IMR-90 (cell line): ENCODE measurements at places on chromosomes 3 and 15. TPM values are rescaled to one million over a fixed set of nuclear protein-coding genes. Genes with fewer than 3 reads are reported as not detected.

DNA sequence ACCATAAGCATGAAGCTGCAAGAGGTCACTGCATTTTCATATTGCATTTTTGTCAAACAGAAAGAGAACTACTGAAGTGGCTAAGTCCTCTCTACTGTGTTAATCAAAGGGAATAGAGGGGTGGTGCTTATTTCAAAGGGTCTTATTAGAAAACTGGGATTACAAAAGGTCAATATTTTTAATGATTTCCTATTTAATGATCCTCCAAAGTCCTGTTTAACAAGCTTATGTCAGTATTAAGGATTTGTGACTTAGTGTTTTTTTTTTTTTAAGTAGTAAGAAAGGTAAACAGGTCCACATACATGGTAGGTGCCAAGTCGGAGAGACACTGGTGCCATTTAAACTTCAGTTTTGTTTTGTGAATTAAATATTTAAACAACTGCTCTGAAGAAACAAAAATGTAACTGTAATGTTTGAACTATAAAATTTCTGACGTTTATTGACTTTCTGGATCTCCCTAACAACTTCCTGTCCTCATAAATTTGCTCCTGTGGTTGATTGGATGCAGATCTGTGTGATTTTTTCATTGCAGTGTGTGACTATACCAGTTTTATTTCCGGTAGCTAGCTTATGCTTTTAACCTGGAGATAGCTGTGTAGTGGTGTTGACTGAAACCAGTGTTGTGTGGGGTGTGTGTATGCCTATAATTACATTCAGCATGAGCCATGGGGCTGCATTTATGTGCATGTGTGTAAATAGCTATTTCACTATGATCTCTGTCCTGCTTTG is 8.6 kb upstream of the CACNA1D start:
- DNase-seq, result no peak

GRCh38 chr3:57691411-57692132 is 1.3 kb downstream of the DENND6A start:
- peak; percentile 7 for DNase-seq

DNA sequence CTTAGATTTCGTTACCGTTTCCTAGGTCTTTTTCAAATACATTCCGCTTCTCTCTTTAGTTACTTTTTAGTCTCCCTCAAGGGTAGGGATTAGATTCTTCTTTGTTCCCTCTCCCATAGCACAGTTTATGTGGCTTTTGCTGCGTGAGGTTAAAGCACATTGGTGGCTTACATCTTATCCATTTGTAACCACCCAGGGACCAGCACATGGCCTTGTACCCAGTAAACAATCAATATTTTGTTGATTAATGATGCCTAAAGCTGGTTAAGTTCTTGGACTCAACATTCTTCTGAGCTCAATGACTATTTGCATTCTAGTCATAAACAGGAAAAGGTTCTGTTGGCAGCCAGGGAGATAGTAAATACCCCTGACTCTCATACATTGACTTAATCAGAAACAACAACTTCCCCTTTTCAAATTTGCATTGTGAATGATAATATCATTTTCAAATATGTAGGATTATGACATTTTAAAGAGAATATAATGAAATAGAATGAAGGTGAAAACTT is 60.2 kb downstream of the CACNA1D start:
- DNase-seq, result no peak

GRCh38 chr15:68241088-68241935 is 11.8 kb upstream of the CLN6 start:
- DNase-seq, result no peak

DNA sequence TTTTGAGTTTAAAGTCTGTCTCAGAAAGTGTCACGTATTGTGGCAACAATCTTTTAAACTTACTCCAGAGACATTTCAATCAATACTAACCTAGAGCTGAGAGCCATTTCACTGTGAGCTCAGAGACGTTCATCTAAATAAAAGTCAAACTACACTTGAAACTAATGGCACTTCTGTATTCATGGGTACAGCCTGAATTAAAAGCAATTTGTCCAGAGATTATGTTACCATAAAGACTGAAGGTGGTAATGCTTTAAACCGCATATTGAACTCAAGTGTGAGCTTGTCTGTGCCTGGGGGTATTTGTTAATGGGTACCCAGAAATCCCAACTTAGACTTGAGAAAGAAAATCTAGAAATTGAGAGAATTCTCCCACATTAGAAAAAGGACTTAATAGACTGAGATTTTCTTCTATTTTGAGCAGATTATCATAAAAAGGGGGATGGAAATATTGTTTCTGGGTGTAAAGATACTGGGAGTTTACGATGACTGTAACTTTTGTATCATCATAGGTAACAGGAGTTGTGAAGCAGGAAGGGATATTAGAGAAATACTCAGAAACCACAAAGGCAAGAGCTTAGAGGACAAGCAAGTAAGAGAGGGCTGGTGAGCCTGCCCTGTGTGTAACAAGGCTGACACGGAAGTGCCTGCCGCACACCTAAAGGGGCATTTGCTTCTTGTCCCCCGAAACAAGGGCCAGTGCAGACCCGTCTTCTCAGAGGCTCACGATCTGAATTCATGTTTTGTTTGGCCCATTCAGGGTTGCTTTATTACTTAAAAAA is 36.9 kb downstream of the LRIG1 start:
- DNase-seq, result no peak

- DNase-seq, result no peak
Observed at GRCh38 chr15:92059036-92059970, 205.8 kb downstream of the SLCO3A1 start.

DNA sequence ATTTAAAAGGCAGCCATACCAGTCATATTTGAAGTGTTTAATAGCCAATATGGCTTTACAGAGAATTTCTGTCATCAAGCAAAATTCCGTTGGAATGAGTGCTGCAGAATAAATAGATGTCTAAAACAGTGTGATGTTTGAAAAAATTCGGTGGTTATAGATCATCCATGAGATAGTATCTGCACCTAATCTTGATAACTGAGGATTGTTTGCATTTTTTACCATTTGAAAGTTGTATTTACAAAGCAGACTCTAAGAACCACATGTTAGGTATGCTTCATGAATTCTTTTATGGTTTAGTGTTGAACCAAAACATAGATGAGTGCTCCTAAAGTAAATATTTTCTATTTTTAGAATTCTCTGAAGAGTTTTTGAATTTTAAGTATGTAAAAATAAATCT is 476.1 kb downstream of the NAALADL2 start:
- peak; percentile 51 for DNase-seq

- peak; percentile 65 for DNase-seq
Observed at GRCh38 chr15:48703544-48703943, 58.0 kb upstream of the FBN1 start.

DNA sequence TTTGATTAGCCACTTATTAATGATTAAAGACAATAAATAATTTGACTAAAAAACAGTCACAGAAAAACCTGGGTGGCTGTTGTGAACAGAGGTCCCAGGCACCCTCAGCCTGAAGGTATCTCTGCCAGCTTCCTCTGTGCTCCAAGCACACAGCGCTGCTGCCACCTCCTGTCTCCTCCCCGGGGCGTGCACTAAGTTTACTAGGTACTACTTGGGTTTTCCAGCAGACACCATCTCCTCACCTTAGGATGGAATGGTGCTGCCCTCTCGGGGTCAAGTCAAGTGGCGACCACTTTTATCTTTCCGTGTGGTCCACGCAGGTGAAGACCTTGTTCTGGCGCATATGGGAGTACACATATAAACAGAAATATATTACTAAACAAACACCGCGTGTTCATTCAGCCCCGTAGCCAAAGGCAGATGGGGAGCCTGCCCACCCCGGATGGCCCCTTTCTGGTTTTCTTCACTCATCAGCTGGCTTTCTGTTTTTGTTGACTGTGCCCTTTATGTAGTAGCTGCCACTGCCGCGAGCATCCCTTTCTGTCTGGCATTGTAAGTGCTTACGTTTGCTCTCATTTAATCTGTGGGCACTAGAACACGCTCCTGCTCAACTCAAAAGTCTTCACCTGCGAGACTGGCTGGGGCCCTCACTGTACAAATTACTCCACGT is 128.0 kb downstream of the LRIG1 start:
- DNase-seq, result peak; percentile 20

- peak; percentile 85 for DNase-seq
Observed at GRCh38 chr3:188947401-188948280, 224.1 kb upstream of the TPRG1 start.

DNA sequence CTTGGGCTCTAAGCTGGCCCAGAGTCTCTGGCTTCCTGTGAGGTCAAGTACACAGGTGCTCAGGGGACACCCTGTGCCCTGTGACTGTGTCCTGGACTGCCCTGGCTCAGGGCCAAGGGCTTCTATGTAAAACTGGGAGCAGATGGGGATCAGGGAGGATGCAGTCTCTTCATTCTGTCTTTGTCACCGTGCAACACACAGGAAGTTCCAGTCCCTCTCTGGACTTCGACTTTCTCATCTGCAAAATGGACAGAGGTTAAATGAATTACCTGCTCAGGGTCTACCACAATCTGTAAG is 61.9 kb upstream of the TLE3 start:
- DNase-seq, result no peak

The TUBGCP5 gene
- 19.4 and 20.0 TPM in 2 replicates for total RNA-seq

The PLCL2 gene
- 3.8 and 4.2 TPM in 2 replicates for total RNA-seq

The LYZL4 gene
- total RNA-seq, result not detected in 2 replicates

The ARPIN gene
- total RNA-seq, result 3.9 and 5.6 TPM in 2 replicates
